ENCODE measurements at places on chromosomes 5 and 9.
A peak's percentile ranks its signal among the peaks of the same experiment; 100 is the strongest.

- DNase-seq, result no peak
These were observed 53.4 kb upstream of the IL6ST start for GRCh38 chr5:56048124-56048523.

GRCh38 chr9:82255481-82256176 is 267.1 kb downstream of the SPATA31D1 start:
- DNase-seq, result no peak

- DNase-seq, result peak; percentile 93
These were observed 242.5 kb downstream of the BNC2 start for GRCh38 chr9:16627967-16628366.

GRCh38 chr5:14171621-14172020 is 28.5 kb downstream of the TRIO start:
- DNase-seq, result peak; percentile 47

DNA sequence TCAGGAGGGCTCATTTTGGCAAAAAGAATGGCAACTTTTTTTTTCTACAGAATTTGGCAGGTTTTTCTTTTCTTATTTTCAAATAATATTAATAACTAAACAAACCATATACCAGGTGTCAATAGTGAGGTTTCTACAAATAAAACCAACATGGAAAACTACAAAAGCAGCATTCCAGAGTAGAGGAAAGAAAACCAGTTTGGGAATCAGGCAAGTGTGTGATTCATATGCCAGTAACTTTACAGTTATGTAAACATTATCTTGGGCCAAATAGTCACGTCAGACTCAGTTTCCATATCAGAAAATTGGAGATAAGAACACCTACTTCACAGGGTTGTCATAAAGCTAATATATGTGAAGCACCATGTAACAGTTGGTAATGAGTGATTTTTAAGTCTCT is 51.7 kb downstream of the FBXW11 start:
- DNase-seq, result no peak

DNA sequence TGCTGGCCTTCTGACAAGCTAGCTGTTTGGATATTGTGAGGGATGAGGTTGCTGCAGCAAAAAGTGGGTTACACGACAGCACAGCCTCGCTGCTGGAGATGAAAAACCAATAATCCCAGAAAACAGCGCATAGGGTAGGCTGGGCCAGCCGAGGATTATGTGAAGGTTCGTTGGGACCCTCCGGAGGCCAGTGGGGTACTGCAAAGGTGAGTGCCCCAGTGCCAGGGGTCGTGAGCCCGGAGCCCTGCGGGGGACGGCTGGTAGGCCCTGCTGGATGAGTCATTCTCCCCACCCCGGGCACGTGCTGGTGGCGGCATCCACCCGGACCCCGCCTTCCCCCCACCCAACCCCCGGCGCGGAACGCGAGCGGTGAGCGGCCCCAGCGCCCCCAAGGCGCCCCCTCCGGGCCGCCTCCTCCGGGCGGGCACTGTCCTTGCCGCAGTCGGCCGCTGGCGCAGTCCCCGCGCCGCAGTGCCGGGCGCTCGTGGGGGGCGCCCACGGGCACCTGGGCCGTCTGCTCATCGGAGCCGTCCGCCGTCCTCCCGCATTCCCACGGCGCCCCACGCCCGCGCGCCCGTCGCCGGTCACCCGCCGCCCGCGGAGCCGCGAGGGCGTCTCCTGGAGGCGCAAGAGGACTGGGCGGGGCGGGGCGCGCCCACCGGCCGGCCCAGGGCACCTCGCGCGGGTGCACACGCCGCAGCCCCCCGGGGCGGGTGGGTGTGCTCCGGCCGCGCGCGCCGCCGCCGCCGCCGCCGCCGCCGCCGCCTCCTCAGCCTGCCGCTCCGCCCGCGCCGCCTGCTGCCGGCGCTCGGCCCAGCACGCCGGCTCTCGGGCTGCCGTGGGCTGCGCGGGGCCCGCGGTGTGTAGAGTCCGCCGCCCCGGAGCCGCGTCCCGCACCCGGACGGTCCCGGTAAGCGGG is at the start of gene PHF24:
Gene PHF24, plus strand, starts transcription at position 794 of the 919 bp plus-strand sequence. CDS start 13,014 bp downstream, outside the sequence.
- no peak for DNase-seq

DNA sequence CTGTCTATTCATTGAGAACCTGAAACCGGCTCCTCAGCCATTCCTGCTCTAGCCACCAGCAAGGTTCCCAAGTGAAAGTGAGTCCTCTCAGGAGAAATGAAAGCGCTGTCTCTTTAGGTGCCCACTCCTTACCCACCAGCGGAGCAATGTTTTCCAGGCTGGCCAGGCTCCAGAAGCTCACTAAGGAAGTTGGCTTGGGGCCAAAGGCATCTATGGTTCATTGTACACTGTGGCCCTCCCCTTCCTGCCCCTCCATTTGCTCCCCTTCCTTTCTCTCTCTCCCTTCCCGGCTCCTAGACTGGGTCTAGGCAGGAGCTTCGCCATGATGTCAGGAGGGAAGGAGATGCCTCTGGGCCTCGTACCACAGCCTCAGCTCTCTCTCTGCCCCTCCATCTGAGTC is 1.1 kb upstream of the GABRP start:
- DNase-seq, result no peak

DNA sequence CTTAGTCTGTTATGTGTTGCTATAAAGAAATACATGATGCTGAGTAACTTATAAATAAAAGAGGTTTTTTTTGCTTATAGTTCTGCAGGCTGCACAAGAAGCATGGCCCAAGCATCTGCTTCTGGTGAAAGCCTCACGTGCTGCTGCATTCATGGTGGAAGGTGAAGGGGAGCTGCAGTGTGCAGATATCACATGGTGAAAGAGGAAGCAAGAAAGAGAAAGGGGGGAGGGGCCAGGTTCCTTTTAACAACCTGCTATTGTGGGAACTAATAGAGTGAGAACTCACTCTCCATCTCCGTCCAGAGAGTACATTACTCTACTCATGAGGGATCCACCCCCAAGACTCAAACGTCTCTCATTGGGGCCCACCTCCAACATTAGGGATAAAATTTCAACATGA is 12.5 kb upstream of the PARP8 start:
- no peak for DNase-seq

- DNase-seq, result no peak
These were observed 194.1 kb downstream of the GNA14 start for GRCh38 chr9:77453825-77454647.
